ENCODE measurements at places on chromosomes 3 and 15.
A peak's percentile ranks its signal among the peaks of the same experiment; 100 is the strongest.

DNA sequence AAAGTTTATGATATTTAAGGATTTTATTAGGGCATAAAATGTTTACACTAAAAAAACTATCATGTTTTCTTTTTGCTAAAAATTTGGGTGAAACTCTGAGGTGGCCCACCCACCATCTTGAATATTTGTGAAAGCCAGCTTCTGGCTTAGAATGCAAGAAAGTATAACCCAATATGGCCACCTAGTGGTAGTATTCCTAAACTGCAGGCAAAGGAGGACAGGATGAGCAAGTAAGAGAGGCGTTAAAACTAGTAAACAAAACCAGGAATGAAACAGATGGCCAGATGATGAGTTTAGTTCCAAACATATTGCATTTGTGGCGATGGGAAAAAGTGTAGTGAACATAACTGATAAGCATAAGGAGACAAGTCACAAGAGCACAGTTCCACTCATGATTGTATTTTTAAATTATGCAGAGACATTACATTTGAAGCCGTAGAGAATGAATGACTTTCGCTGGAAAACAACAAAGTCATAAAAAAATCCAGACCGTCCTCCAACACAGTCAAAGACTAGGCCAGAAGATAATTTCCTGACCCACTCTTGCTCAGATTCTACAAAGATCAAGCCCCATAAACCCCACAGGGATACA, 103.3 kb upstream of the PRTG start:
- DNase-seq: peak; percentile 76

DNA sequence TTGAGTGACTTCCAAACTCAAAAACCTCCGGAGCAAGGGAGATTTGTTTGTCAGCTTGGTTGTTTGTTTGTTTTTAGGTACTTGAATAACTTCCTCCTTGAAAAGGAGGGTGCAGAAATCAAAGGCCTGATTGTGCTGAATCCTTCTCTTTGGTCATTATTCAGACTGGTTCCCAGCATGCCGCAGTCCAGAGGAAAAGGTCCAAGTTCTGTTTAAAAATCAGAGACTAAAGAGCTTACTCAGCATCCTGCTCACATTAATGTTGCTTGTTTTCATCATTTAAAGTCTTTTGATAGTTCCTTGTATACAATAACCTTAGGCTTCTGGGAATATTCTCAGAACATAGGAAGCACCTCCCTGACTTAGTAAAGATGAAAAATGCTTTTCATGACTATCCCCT, 982 bp upstream of the SCG3 start:
- DNase-seq: no peak

DNA sequence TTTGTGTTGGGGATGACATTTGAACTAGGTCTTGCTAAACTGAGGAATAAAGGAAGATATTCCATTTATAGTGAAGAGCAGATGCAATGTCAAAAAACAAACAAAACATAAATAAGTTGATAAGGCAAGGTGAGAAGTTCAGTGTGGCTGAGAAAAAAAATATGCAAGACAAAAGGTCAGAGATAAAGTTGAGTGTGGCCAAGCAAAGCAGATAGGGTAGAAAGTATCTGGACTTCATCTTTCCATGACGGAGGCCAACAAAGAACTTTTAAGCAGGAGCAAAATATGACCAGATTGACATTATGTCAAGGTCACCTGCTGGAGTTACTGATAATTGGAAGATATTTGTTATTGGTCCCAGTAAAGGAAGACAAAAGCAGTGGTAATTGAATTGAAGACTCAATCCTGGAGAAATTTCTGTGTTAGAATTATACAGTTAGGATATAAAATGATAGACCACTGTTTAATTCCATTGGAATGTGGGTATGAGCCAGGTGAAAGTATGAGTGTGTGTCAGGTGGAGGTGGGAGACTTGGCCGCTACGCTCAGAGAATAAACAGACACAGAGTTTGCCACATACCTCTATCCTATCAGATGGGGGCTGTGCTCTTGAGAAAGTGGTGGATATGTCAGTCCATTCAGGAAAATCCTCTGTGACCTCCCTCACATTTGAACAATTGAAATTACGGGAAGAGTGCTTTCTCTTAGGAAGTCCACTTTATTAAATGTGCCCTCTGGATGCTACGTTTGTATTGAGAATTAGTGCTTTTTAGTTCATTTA, 28.1 kb downstream of the ADIPOQ start:
- DNase-seq: no peak

- DNase-seq: peak; percentile 39
Observed at GRCh38 chr3:173371848-173372487, 25.6 kb upstream of the NLGN1 start.

- DNase-seq: no peak
Observed at GRCh38 chr15:77866596-77867125, 210.8 kb downstream of the TBC1D2B start.

DNA sequence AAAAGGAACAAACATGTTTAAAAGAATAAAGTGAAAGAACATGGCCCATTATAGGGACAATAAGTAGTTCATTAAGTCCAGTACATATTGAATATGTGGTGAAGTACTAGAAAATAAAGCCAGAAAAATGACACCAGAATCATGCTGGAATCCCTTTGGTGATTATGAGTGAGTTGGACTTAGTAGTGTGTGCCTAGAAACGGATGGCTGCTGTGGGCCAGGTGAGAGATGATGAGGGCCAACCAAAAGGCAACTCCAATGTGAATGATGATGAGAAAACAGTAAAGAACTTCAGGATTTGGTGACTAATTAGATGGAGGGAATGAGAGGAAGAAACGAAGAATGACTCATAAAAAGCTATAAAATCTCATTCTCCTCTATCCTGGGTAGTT, 3.3 kb downstream of the CRYGS start:
- peak; percentile 21 for DNase-seq

- no peak for DNase-seq
Observed at GRCh38 chr3:46748170-46748569, 30.5 kb upstream of the PRSS50 start.

- no peak for DNase-seq
Observed at GRCh38 chr3:129442486-129442885, 2.5 kb downstream of the IFT122 start.

GRCh38 chr3:62332835-62333244, 40.5 kb downstream of the FEZF2 start:
- DNase-seq: peak; percentile 16

DNA sequence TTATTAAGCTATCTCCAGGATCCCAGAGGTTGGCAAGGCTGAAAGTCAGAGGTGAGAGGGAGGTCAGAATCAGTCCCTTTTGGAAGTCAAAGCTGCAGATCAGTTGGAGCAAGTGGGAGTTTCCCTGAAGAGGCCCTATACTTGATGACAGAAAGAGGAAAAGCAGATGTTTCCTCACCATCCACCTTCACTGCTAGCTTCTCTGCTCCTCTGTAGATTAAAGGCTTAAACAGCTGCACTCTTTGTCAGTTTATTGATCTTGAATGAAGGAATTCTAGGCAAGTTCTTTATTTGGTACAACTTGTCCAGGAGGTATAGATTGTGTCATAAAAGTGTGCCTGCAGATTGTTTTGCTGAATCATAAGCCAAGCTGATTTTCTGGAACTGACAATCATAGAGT, 408.2 kb upstream of the TGFBR2 start:
- DNase-seq: no peak

DNA sequence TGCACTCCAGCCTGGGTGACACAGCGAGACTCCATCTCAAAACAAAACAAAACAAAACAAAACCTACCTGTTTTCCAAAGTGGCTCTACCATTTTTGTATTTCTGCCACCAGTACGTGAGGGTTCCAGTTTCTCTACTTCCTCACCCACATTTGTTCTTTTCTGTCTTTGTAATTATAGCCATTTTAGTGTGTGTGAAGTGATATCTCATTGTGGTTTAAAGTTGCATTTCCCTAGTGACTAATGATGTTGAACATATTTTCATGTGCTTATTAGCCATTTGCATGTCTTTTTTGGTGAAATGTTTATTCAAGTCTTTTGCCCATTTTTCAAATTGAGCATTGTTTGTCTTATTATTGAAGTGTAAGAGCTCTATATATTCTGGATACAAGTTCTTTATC, 50.7 kb downstream of the TRA2B start:
- no peak for DNase-seq

- DNase-seq: peak; percentile 85
Observed at GRCh38 chr15:70605606-70606410, 157.6 kb downstream of the UACA start.

DNA sequence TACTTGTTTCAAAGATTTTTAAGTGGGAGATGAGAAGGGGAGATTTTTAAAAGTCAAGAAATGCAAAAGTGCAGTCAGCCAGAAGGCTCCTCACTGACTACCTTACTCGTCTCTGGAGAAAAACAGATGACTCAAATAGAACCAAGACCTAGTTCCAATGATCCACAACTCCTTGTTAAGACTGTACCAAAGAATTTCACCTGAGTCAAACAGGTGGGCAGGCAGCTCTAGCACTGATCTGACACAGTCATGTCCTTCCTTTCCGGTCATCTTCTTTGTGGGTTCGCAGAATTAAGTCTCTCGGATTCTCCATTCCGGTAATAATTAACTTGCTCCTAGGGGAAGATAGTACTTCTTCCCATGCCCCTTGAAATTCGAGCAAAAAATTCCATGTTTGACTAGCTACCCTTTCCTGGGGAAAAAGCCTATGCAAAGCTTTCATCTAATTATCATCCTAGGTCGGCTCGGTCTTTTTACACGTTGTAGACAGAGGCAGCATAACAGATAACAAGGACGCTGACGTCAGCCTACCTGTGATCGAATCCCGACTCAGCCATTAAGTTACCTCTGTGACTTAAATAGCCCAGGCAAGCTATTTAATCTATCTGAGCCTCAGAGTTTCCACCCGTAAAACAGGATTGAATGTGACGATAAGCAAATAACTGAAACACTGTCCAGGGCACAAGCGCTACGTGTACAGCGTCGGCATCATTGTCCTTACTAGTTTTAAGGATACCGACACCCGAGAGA, 758 bp downstream of the SELENOK start:
- DNase-seq: peak; percentile 2

GRCh38 chr15:99496302-99496629, 69.5 kb upstream of the MEF2A start:
- DNase-seq: no peak

DNA sequence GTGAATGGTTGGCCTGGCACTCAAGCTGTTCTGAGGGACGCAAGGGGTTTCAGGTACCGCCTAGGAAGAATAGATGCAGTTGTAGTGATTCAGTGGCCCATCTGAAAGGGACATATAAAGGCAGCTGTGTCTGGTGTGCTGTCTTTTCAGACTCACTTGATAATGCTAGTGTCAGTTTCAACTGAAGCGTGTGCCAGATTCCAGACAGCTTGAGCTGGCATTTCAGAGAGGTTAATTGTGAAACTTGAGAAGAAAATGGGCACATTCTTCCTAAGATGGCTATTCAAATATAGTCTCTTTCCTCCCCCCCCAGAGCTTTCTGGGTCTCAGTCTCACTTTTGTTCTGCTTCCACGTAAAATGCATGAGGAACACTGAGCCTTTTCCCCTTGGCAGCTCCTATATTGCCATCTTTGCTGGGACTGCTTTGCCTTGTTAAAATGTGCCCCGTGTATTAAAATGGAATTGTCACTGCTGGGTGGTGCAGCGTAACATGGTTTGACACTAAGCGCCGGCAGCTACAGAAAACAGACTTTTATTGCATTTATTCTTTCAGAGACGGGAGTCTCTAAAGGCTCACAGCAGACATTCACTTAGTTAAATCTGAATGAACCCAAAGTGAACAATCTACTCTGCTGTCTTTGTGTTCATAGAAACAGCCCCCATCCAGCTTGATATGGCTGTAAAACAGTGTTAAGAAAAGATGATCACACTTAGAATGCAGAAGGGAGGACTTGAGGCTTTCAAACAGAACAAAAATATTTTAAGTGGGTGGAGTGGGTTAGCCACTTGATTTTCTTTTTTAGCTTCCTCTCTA, 478.7 kb downstream of the RBMS3 start:
- peak; percentile 19 for DNase-seq

DNA sequence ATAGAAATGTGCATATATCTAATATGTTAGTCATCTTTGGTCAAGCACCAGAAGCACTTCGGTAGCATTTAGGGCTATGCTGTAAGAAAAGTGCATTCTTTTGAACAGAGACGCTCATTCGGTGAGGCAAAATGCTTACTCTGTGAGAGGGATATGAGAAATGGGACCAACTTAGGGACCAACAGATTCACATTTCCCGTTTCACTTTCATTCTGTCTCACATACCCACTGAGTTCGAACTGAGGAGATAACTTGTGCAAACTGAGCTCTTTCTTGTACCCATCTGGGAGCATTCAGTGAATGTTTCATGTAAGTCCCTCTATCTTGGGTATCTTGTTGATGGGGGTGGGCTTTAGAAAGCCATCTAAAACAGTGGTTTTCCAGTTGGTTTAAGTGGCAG, 135.3 kb downstream of the FEZF2 start:
- DNase-seq: peak; percentile 4

DNA sequence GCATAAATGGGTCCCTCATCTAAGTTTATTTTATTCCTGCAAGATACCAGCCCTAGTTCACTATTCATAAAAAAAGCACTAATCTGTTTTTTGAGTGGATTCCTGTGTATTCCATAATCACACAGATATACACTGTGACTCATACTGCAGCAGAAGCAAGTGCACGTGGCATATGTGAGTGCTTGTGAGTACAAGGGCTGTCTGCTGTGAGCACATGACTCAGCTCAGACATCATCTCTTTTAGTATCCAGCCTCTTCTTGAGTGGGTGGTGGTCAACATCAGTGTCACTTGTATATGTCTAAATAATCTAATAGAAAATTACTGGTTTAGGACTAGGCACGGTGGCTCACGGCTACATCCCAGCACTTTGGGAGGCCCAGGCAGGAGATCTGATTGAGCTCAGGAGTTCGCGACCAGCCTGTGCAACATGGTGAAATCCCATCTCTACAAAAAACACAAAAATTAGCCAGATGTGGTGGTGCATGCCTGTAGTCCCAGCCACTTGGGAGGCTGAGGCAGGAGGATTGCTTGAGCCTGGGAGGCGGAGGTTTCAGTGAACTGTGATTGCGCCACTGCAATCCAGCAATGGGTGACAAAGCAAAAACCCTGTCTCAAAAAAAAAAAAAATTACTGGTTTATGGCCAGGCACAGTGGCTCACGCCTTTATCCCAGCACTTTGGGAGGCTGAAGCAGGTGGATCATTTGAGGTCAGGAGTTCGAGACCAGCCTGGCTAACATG, 49.8 kb downstream of the NIPA2 start:
- DNase-seq: peak; percentile 94

GRCh38 chr3:66104535-66104934, 65.8 kb upstream of the MAGI1 start:
- no peak for DNase-seq

- no peak for DNase-seq
Observed at GRCh38 chr3:170038434-170039110, 777 bp downstream of the GPR160 start.

DNA sequence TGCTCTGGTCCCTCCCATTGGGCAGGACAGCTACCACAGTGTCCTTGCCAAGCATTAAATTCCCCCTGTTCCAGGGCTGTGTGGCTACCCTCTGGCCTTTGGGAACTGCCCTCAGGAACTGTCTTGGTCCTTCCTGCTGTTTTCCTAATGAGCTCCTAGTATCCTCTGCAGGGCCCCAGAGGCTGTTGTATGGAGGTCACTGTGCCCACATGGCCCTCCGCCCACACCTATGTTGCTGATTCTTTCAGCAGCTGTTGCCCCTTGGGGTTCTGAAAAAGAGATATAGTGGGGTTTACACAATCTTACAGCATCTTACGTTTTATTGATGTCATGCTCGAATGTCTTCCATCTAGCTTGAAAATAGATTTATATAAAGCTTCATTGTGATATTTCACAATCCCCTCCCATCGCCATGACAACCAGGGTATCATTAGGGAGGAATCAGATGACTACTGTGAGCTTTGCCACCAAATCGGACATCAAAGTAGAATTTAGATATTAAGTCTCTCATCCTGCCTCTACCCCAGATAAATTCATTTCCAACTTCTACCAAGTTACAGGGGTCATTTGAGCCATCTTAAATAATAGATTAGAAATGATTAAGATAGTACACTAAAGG, 97.1 kb upstream of the NR2E3 start:
- DNase-seq: no peak

- no peak for DNase-seq
Observed at GRCh38 chr3:153162513-153163392, 727 bp downstream of the RAP2B start.
